ENCODE measurements at places on chromosomes 13 and 19.

- DNase-seq, result no peak
Measured at GRCh38 chr13:25717666-25718197, 334.1 kb downstream of the SHISA2 start.

DNA sequence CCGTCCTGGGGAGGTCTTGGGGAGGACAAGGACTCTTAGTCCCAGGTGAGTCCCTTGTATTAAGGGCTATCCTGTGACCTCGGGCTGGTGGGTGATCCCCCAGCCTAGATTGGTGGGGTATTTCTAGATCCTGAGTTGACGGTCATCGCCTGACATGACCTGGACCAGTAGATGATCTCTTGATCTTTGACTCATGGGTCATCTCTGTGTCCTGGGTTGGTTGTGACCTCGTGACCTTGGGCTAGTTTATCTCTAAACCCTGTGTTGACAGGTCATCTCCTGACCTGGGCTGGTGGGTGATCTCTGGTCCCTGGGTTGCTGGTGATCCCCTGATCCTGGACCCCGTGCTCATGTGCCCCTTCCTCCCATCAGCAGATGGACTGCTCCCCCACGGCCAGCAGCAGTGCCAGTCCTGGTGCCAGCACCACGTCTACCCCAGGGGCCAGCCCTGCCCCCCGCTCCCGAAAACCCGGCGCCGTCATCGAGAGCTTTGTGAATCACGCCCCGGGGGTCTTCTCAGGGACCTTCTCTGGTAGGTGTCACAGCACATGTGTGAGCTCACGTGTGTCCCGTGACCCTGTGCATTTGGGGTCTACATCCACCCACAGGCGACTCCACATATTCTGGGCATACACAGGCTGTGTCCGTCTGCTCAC is 6.3 kb downstream of the MIDN start:
- DNase-seq, result no peak

DNA sequence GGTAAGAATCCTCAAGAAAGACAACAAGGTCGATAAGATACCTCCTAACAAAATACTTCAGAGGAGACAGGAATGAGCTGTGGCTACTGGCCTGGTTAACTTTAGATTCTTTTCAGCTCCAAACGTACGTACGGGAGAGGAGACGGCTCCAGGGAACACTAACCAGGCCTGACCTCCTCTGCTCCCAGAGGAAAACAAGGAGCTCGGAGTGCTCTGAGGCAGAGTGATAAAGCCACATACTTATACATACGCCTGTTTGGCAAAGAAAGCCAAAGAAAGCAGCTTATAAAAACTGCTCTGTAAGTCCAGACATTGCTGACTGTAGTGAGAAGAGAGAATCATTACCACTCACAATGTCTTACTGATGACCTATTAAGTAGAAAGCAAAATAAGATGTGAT is 263.9 kb downstream of the MZT1 start:
- DNase-seq, result no peak

GRCh38 chr13:77136902-77137420 is 110.0 kb upstream of the FBXL3 start:
- no peak for DNase-seq

DNA sequence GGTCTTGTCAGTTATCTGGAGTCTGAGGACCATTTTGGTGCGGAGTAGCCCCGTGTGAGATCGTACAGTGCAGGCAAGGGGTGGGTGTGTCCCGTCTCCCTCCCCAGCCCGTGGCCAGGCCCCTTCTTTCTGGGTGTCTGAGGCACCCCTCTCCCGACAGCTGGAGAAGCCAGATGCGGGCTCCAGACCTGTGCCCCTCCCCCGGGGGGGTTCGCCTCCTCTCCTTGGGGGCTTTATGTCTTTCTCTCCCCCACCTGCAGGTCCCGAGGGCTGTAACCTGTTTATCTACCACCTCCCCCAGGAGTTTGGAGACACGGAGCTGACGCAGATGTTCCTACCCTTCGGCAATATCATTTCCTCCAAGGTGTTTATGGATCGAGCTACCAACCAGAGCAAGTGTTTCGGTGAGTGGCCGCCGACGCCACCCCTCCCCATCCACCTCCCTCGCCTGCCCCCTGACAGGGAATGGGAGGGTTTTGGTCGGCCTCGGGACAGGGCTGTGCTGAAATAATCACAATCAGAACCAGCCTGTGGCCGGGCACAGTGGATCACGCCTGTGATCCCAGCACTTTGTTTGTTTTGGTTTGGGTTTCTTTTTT is 65.6 kb downstream of the CELF5 start:
- no peak for DNase-seq

Data from activated T-helper 2 cell treated with anti-CD3 and anti-CD28 coated beads, Interferon-gamma antibody, Interleukin-2, Interleukin-4, amounts not matched to agents 10 μg/mL and 5 μg/mL and 100 μg/mL, durations not matched to agents 14 hours and 24 hours and 36 hours (primary cell).